GM23248 (cell line): ENCODE measurements at places on chromosomes 6 and 20. TPM values are rescaled to one million over a fixed set of nuclear protein-coding genes. Genes with fewer than 3 reads are reported as not detected.

GRCh38 chr6:32970413-32971241 lies 2.2 kb downstream of the BRD2 start:
- peak; percentile 94 for DNase-seq

DNA sequence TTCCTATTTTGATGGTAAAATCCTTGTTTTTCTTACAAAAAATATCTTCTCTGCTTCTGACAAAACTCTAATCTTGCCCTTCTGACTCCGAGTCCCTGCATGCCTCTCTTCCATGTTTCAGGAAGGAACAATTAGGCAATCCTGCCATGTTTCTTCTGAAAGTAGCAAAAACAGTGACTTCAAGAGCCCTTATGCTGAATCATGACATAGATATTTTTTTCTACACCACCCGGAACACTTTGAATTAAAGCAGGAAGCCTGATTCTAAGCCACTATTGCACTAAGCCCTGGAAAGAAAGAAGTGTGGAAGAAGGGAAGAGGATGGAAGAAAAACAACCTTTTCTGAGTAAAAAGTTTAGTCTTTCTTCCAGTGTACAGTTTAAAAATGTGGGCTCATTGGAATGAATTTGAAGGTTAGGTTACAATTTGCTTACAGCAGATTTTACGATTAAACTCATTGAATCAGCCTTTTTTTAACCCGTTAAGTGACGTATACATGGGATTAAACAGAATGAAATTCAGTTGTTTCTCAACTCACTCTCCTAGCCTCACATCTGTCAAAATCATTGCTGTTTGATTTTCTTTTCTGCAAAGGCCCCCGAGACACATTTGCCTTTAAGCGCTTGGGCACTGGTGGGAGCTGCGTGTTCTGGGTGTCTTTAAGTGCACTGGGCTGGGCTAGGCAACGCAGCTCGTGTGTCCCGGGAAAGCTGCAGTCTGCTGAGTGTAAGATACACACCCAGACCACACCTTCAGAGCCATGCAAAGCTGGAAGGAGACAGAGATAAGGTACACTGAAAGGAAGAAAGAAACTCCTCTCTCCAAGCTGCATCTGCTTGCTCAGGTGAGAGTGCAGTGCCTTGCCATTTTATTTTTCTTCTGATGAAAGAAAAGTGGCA lies 159.4 kb upstream of the CITED2 start:
- peak; percentile 76 for DNase-seq

DNA sequence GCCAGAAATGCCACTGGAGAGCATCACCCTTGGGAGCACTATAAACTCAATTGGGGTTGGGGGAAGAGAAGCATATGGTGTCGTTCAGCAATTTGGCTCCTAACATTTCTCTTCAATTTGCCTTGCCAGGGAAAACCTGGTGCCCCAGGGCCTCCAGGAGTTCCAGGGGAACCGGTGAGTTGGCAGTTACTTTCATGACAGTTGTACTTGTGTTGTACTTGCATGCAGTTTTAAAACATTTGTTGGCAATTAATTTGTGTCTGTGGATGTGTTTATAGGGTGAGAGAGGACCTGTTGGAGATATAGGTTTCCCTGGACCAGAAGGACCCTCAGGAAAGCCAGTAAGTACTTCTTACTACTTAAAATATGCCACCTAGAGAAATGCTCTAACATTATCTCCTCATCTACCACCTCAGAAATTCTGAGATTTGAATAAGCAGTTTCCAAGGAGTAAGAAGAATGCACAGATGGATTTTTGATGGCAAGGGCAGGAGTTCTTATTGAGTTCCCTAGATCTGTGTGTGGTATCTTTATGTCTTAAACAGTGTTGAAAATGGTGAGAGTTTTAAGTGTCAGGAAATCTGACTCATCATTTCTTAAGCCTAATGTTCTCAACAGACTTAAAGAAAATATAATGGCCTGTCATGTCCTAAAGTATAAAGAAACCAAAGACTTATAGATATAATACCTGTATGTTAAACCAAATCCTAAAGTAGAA lies 122.5 kb downstream of the COL9A1 start:
- no peak for DNase-seq

DNA sequence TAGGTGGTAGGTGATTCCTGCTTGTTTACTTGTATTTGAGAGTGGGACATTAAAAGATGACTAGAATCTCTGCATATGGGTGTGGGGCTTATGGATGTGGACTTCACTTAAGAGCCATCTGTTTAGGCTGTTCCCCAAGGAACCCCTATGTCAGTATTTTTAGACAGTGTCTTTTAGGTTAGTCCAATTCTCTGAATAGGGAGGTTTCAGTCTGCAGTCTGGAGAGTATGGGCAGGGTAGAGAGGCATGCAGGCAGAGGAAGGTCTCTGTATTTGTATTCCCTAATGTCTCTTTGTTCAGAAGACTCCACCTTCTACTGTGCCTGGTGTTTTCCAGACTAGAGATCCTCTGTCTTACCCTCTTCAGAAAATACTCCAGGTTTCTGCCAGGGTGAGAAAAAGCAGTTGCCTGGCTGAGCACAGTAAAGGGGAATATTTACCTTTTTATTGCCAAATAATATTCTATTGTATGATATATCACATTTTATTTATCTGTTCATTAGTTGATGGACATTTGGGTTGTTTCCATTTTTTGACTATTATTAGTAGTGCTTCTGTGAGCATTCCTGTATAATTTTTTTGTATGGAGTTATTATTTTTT lies 19.1 kb downstream of the SLX4IP start:
- DNase-seq, result no peak

- DNase-seq, result peak; percentile 30
These were observed 1.2 kb upstream of the ACSS1 start for GRCh38 chr20:25058847-25059810.

GRCh38 chr6:117933471-117933870 lies 26.4 kb downstream of the SLC35F1 start:
- DNase-seq, result no peak

- DNase-seq, result no peak
These were observed 6.3 kb upstream of the EDN1 start for GRCh38 chr6:12283904-12284303.

DNA sequence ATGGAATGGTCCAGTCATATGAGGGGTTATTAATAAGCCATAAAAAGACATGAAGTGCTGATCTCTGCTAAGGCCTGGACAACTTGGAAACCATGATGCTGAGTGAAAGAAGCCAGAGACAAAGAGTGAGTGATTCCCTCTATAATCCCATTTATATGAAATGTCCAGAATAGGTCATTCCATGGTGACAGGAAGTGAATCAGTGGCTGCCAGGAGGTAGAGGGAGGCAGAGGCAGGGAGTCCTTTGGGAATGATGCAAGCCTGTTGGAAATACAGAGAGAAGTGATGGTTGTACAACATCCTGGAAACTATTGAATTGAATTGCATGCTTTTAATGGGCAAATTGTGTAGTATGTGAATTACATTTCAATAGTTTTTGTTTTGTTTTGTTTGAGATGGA lies 26.4 kb downstream of the ANKRD60 start:
- peak; percentile 46 for DNase-seq

- DNase-seq, result peak; percentile 40
These were observed 28.9 kb downstream of the ASIP start for GRCh38 chr20:34269996-34270627.

Gene RNF182
- polyA plus RNA-seq, result 1.8 and 2.0 TPM in 2 replicates
